ENCODE measurements at places on chromosomes 4 and X.

DNA sequence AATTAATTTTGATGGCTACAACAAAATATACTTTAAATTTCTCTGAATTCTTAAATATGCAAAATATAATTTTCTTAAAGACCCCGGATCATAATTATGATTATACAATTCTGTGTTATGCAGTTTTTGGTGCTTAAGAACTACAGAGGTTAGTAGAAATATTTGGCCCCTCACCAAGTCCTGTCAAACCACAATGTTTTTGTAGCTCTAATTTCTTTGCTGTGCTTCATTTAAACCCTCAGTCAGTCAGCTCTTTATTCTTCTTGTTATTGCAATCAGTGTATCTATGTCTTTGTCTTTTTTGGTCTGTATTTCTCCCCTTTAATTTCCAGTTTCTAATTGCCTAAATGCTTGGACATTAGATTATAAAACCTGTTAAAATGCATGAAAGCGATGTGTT lies 186.1 kb downstream of the CAMK2D start:
- DNase-seq = no peak

DNA sequence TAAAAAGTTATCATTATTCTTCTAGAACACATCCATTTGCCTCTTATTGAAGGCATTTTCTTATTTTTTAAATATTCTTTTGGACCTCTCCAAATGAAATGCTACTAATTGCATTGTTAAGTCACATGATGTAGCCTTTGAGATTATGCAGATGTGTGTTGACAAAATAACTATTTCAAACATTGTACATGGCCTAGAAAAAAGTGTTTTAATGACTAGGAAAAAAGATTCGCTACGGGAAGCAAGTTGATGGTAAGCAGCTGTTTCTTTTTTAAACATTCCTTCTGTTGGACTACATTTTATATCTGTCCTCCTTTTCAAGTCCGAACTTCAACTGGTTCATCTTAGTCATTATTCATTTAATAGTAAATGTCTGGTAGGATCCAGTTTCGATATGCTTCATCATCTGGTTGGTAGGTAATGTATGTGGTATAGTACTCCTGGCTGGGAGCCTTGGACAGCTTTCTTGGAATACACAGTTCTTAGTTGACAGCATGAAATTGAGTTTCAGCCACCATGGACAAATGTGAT lies 34.3 kb upstream of the GUCY1A1 start:
- no peak for DNase-seq

DNA sequence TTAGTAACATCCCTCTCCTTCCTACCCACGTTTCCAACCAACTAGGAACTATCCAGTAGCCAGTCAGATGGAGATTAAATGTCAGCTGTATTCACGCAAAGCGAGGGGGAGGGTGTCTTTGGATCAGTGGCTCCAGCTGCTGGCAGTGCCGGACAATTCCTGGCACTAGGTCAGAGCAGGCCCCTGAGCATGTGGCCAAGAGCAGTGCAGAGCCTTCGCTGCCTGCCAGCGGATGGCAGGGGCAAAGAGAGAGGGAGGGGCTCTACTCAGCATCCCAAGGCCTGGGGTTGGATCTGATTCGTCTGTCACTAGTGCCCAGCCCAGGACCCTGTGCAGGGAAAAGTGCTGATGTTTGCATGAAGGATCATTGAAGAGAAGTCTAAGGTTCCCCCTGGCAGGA lies 28.7 kb upstream of the JAKMIP1 start:
- DNase-seq = no peak

DNA sequence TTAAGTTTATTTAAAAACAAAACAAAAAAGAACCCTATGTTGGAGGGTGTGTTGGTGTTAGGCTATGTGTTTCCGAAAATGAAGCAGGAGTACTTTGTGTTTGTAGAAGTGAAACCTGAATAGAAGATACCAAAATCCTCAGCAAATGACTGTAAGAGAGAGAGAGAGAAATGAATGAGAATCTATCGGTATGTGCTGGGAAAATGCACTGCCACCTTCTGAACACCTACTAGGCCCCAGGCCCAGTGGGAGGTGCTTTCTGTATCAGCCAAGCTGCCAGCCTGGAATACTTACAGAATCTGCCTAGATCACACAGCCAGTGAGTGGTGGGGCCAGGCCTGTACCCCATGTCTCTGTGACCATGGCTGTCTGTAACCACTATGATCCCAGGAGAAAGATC lies 14.9 kb upstream of the PIM2 start:
- no peak for DNase-seq

GRCh38 chr4:47383829-47384427 lies 79.6 kb downstream of the COMMD8 start:
- no peak for DNase-seq

DNA sequence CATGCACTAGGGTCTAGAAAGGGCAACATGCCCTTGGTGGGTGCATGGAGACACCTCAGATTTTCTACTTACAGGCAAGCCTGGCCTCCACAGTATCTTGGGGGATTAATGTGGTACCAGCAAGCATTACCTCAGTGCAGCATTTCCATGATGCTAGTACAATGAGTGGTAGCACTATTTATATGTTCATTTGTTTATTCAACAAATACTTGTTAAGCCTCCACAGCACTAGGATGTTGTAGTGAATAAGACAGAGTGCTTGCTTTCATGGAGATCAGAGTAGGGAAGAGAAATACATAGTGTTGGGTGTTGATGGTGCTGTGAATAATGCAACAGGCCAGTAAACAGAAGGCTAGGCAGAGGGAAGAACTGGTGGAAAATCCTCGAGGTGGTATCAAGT lies 133.4 kb downstream of the KLHL8 start:
- no peak for DNase-seq

DNA sequence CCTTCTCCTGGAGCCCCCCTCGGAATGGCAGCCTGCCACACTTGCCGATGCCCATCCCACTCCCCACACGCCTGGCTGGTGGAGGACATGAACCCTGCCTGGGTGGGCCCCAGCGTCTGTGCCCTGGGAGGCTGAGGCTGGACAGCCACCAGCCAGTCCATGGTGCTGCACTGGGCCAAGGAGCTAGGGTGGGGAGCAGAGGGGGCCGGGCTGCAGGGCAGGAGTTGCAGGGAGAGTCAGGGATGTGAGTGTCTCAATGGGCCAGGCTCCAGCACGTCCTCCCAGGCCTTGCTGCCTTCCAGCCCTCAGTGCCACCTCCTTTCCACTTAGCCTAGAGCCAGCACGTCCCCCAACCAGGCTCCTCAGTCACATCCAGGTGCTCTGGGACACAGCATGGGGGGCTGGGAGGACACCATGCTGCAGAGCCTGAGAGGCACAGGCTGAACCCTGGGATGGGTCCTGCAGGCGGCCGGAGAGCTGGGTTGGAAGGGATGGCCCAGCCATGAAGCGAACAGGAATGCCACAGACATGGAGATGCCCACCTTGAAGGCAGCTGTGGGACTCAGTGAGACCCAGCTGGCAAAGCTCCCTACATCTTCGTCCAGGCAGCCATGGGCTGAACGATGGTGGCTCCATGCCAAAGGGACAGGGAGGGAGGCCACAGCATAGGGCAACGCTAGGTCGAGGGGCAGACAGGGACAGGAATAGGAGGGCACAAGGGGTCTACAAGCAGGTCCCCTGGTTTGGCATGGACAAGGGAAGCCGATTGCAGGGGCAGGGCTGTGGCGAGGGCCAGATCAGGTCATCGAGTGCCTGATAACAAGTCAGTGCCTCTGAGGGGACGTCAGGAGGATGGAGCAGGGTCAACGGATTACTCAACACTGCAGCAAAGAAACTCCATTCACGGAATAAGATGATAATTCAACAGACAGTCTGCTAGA lies 30.1 kb upstream of the MXD4 start:
- DNase-seq = no peak

DNA sequence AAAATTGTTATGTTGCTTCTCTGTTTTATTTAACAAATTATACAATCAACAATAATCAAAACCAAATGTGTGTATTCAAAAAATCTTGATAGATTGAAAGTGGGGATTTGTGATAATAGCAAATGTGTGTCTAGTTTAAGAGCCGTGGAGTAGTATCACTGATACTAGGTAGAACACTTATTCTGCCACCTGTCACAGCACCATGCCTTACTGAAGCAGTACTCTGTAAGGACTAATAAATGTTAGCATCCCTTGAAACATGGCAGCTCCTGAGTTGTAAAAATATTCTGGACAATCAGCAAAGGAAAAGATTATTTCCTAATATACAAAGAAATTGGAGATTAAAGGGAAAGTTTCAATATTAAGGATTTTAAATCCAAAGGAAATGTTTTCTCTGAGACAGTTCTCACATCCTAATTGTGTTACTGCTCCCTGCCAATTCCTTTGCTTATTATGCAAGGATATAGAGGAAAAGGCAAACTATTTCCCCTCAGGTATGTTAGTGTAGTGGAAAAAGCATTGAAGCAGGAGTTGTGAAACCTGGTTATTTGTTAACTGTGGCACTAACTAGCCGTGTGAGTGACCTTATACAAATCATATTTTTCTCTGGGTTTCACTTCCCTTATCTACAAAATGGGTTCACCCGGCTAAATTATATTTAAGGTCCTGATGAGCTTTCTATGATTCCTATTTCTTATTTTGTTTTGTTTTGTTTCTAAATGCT lies 303.1 kb downstream of the ARHGAP24 start:
- DNase-seq = no peak

DNA sequence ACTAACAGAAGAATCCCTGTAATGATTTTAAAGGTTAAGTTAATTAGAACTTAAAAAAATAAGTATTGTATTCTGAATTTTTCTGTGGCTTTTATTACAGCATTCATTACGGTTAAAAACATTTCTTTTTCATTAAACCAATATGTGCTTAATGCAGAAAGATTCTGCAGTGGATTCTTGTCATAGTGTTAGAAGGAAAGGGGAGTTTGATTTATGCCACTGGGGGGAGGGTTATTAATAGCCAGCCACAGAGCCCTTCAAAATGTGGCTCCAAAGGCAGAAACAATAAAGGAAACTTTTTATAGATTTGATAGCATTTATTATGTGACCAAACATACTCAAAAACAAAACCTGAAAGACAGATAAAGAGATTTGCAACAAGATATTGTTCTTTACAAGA lies 9.1 kb downstream of the SMAD1 start:
- no peak for DNase-seq

GRCh38 chr4:119087656-119088055 lies 48.0 kb upstream of the MYOZ2 start:
- no peak for DNase-seq

GRCh38 chr4:109365939-109366338 lies 63.5 kb upstream of the COL25A1 start:
- DNase-seq = no peak

GRCh38 chrX:124226129-124226528 lies 106.3 kb upstream of the TEX13D start:
- DNase-seq = no peak

GRCh38 chrX:118221733-118222132 lies 105.1 kb upstream of the KLHL13 start:
- DNase-seq = no peak

GRCh38 chrX:44062840-44063239 lies 89.7 kb upstream of the NDP start:
- no peak for DNase-seq

GRCh38 chr4:1449475-1449832 lies 43.2 kb upstream of the NKX1-1 start:
- no peak for DNase-seq

- DNase-seq = no peak
Observed at GRCh38 chrX:34565981-34566380, 91.1 kb downstream of the TMEM47 start.

DNA sequence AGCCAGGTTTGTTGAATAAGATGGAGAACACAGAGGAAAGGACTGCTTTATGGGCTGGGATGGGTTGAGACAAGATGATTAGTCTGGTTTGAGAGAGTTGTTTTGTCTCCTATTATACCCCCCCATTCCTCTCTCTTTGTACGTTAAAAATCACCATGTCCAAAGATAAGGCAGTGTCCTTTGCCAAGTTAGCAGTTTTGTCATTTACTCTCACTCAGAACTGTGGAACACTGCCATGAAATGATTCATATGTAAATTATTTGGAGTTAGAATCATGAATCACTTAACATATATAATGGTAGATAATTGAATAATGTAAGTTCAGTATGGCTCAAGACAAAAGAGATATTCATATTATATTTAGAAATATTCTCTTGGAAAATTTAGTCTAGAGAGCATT lies 151.3 kb downstream of the DCLK2 start:
- no peak for DNase-seq

- no peak for DNase-seq
Observed at GRCh38 chrX:153397256-153397960, 3.7 kb downstream of the PNMA6E start.

Data from stimulated activated CD8-positive, alpha-beta memory T cell treated with anti-CD3 and anti-CD28 coated beads, Interleukin-4, amount 100 ng/mL, for 1 hour (primary cell).